Forelimb muscle (tissue), 1 donor: ENCODE measurements at places on chromosomes 11 and 22. TPM values are rescaled to one million over a fixed set of nuclear protein-coding genes. Genes with fewer than 3 reads are reported as not detected.

Gene ALDH3B1
- 11.8 TPM for polyA plus RNA-seq

Gene LGR4
- polyA plus RNA-seq, result 27.5 TPM

Gene NF2
- polyA plus RNA-seq, result 18.0 TPM

Gene MS4A1
- 0.68 TPM for polyA plus RNA-seq
